GM12865 (cell line): ENCODE measurements at places on chromosomes 7 and 10.

GRCh38 chr10:77328272-77328816, 309.3 kb downstream of the KCNMA1 start:
- DNase-seq, result peak; percentile 18

DNA sequence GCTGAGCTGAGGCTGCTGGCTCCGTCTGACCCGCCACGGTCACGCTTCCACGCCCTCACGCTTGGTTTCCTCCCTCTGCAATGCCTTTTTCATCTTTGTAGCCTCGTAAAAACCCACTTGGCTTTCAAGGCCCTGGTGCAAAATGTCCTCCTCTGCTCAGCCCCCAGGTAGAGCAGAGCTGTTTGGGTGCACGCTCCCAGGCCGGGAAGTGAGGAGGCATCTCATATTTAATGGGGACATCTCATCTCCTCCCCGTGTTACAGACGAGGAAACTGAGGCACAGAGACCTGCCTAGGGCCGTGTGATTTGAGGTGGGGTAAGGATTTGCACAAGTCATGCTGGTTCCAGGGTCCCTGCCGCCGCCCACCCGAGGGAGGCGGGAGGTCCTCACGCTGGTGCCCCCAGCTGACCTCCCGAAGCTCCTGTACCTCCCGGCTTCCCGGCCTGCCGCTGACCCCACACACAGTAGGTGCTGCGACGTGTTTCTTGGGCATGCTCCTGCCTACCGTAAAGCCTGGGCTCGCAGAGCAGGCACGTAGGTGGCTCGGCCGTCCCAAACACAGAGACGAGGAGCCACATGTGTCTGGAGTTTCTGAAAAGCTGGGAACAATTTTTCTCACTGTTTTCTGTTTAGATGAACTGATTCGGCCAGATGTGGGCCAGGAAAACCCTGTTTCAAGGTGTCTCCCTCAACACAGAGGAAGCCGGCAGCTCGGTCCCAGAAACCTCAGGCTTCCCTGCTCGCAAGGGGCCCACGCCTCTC, 11.5 kb downstream of the FOXL3 start:
- no peak for DNase-seq

- DNase-seq, result no peak
Observed at GRCh38 chr7:157690833-157691585, 354.2 kb downstream of the DNAJB6 start.

- DNase-seq, result peak; percentile 21
Observed at GRCh38 chr7:28623105-28623730, 210.9 kb downstream of the CREB5 start.

- no peak for DNase-seq
Observed at GRCh38 chr7:39062811-39063210, 85.1 kb downstream of the POU6F2 start.
